ENCODE measurements at places on chromosomes 7 and 10.

DNA sequence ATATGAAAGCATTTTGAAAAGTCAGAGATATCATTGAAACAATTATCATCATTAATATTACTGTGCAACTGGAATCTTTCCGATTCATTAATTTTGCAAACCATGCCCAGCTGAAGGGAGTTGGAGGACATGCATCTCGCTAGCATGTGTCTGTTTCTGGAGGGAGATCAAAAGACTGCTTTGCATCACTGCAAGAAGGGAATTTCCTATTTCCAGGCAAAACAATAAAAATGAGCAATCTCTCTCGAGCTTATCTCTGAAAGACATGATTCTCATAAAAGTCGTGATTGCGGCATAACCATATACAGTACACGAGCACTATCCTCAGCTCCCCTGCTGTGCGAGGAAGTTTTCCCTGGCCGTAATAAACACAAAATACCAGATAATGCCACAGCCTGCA lies 607.6 kb upstream of the DPP6 start:
- DNase-seq: no peak

DNA sequence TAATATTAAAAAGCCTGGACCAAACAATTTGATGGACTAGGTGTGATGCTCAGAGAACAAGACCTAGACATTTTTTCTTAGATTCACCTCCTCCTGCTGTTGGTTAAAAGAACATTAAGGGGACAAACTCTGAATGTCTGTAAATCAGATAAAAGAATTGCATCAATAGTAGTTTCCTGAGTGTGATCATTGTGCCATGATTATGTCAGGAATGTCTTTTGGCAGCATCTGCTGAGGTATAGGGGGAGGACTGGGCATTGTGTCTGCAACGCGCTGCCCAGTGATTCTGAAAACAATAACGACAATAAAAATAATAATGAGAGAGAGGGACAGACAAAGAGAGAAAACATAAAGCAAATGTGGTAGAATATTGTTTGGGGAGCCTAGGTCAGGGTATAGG lies 6.9 kb downstream of the C7orf57 start:
- DNase-seq: no peak

GRCh38 chr7:96136600-96137239 lies 185.2 kb downstream of the SLC25A13 start:
- DNase-seq: no peak

DNA sequence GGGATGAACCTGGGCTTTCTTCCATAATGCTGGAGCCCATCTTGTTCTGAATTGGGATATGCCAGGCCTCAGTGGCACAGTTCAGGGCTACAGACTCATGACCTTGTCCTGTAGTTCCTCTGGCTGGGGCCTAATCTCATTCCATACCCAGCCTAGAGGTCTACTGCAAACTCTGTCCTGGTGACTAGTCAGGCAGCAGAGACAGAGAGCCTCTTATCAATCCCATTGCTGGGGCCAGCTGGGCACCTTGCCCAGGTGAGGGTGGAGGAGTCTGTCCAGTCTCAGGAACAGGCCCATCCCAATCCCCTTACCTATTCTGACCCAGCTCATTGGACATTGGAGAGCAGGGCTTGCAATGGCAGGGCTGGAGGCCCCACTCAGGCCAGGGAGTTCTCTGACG lies 28.0 kb upstream of the COMTD1 start:
- DNase-seq: no peak

- DNase-seq: no peak
These were observed 414.7 kb upstream of the PCDH15 start for GRCh38 chr10:55215699-55216098.

- peak; percentile 91 for DNase-seq
These were observed 4.6 kb downstream of the BMI1 start for GRCh38 chr10:22325272-22326144.

DNA sequence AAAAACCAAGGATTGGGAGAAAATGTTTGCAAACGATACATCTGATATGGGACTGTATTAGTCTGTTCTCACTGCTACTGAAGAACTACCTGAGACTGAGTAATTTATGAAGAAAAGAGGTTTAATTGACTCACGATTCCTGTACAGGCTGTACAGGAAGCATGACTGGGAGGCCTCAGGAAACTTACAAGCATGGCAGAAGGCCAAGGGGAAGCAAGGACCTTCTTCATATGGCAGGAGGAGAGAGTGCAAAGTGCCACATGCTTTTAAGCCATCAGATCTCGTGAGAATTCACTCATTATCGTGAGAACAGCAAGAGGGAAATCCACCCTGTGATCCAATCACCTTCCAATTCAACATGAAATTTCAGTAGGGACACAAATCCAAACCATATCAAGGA lies 11.0 kb downstream of the ZNF713 start:
- DNase-seq: no peak

DNA sequence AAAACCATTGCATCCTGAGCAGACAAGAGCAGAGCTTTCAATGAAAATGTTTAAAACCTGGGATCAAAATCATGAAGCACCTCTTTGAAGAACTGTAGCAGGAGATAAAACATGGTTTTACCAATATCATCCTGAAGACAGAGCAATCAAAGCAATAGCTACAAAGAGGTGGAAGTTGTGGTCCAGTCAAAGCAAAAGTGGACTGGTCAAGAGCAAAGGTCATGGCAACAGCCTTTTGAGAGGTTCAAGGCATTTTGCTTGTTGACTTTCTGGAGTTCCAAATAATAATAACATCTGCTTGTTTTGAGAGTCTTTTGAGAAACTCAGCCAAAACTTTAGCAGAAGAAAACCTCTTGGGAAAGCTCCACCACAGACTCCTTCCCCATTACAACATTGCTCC lies 893.9 kb upstream of the POT1 start:
- no peak for DNase-seq

Data from GM13977 (cell line).